NCI-H774 (cell line): ENCODE measurements at places on chromosomes 1 and 21.

GRCh38 chr1:34019741-34020552 lies 145.1 kb downstream of the CSMD2 start:
- DNase-seq: peak; percentile 24

DNA sequence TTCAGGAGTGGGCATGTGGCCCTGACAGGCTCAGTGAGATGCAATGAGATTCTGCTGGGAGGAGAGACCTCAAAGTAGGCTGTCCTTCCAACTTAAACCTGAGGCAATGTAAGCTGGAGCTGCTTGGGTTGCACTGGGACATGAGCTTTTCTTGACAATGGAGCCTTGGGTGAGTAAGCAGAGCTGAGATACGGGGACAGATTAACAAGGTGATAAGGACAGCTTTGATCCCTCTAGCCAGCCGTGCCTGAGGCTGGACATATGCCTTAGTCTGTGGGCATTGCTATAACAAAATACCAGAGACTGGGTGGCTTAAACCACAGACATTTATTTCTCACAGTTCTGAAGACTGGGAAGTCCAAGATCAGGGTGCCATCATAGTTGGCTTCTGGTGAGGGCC lies 18.3 kb upstream of the NGF start:
- DNase-seq: no peak

DNA sequence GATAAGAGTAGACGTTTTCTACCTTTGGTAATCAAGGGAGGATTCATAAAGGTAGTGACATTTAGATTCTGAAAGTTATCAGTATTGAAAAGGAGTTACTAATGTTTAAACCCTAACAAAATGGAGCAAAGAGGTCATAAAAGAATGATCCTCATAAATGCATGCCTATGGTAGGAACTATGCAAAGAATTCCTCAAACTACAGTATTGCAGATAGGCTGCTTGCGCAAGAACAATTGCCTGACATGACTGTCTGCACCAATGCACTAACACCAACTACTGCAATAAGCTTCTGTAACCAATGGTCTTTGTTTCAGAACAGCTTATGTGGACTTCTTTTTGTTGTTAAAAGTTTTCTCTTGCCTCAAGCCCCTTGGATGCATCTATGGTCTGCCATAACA lies 597.3 kb upstream of the ADGRL4 start:
- no peak for DNase-seq

DNA sequence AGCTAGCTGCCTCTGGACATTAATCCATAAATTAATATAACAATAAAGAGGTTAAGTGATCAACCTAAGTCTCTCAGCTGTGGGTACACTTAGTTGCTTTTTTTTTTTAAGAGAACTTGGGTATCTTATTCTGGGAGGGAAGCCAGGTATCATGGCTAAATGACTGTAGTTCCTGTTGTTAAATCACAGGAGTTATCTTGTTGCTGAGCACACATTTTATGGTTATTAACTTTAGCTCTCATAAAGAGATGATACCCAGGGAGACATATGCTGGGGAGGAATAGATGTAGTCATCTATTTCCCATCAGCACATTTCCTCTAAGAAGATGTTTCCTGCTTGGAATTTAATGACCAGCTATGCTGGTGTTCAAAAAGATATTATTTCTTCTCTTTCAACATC lies 227.8 kb downstream of the PTGER3 start:
- DNase-seq: no peak

GRCh38 chr1:24966121-24966723 lies 36.1 kb upstream of the RUNX3 start:
- no peak for DNase-seq

DNA sequence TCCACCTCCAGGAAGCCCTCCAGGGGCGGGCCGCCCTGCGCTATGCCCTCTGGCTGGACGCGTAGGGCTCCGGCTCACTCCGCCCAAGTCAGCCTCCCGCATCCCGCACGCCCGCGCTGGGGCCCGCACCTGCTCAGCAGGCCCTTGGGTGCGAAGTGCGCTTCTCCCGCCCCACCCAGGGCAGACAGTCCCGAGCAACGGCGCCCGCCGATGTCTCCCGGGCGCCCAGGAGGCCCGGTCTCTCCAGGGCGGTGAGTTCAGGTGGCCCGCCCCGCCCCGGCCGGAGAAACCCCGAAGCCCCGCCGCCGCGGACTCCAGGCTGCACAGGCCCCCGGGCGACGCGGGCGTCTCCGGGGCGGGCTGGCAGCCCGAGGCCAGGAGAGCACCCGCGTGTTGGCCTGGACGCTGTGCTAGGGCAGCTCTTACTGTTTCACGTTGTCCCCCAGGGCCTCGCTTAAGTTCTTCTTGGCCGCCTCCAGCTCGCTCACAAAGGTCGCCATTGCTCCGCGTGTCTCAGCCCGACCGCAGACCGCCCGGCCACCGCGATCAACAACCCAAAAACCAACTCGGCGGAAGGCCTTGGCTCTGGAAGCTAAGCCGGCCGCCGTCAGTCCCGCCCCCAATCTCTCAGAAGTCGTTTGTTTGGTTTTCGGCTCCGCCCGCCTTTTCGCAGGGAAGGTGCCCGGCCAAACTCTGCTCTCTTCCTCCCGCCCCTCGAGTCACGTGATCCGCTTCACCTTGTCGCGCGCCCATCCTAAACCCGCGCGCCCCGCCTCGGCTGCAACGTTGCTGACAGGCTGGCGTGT lies at the start of gene TADA1:
TADA1 (minus strand) TSS at position 531 of the 806 bp plus-strand sequence; CDS start at position 500, 31 bp downstream.
- DNase-seq: peak; percentile 99
